ENCODE measurements at places on chromosomes 2 and 18.

GRCh38 chr18:31261792-31262582 lies 56.0 kb upstream of the DSG1 start:
- no peak for DNase-seq

GRCh38 chr2:238305965-238306671 lies 14.2 kb upstream of the TRAF3IP1 start:
- no peak for DNase-seq

DNA sequence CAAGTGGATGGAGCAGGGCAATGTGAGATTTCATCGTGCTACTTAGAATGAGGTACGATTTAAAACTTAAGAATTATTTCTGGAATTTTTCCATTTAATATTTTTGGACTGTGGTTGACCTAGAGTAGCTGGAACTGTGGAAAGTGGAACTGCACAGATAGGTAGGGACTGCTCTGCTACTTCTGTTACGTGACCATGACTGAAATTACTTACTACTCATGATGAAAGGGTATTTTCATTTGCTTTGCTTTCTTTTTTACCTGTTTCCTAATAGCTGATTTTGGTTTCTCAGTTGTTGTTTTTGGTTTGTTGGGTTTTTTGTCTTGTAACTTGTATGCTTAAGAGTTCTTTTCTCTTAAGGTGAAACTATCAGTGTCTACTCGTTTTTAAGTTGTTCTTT lies 11.4 kb downstream of the UBE2E3 start:
- DNase-seq, result no peak

DNA sequence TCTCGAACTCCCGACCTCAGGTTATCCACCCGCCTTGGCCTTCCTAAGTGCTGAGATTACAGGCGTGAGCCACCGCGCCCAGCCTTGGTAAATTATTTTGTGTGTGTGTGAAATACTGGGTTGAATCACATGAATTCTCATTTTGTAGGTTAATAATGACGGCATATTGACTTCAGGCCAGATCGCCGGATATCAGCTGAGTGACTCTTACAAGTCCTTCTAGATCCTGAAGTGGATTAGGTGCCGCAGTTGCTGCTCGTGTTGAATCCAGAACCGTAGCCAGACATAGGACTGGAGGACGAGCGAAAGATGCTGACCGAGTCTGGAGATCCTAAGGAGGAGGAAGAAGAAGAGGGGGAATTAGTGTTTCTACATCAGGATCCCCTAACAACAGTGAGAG lies 12.2 kb upstream of the KIF3C start:
- DNase-seq, result no peak

DNA sequence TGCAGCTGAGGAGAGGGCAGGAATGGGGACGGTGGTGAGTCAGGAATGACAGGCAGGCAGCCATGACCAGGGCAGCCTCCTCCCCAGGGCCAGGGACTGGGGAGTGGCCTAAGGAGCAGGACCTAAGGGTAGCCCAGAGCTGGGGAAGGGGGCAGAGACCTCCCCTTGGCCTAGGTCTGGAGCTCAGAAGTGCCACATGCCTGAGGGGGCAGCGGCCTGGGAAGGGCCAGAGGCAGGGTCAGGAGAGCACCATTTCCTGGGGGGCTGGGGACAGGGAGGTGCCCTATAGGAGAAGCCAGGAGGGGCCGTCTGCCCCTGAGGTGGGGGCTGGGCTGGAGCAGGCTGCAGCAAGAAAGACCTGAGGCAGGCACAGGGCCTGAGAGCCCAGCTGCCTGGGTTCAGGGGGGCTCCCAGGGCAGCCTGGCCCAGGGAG lies 20.9 kb downstream of the CFLAR start:
- no peak for DNase-seq

DNA sequence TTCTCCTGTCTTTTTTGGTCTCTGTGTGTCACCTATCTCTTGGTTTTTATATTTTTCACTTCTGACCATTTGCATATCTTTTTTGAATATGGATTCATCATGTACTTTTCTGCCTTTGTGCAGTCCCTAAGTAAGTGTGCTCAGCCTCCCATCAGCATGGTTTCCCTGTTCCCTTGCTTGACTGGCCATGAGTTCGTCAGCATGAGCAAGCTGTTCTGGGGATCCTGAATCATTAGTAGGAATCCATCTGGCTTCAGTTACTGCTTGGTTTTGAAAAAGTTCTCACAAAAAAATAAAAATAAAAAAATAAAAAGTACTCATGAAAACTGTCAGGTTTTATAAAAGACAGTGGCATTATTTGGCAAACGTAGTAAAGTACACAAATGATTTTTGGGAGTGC lies 144.1 kb downstream of the NCOA1 start:
- DNase-seq, result no peak

- DNase-seq, result no peak
These were observed 54.2 kb downstream of the MDH1 start for GRCh38 chr2:63642946-63643345.

DNA sequence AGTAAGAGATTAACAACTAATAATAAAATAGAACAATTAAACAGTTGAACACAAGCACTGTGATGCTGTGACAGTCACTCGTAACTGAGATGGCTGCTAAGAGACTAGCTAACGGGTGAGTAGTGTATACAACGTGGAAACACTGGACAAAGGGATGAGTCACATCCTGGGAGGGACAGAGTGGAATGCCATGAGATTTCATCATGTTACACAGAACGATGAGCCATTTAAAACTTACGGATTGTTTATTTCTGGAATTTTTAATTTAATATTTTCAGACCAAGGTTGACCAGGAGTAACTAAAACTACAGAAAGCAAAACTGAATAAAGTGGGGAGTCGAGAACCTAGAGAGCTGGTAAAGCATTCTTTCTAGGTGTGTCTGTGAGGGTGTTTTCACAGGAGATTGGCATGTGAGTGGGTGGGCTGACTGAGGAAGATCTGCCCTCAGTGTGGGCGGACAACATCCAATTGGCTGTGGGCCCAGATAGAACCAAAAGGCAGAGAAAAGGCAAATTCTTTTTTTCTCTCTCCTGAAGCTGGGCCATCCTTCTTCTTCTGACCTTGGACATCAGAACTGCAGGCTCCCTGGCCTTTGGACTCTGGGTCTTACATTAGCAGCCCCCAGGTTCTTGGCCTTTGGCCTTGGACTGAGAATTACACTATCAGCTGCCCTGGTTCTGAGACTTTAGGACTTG lies 14.6 kb downstream of the TMSB10 start:
- peak; percentile 62 for DNase-seq

DNA sequence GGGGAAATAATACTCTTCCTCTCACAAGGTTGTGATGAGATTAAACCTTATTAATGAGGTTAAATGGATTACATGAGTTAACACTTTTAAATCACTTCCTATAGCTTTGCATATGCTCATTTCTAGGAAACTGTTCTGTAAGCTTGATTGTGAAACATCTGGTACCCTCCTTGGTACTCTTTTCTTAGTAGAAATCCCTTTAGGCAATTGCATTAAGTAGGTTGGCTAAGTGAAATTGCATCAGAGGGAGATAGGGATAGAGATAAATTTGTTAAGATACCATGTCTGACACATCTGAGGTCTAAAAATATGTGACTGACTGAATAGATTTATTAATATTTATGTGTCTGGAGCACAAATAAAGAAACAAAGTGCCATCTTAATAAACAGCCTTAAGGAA lies 275.9 kb upstream of the MAP2 start:
- no peak for DNase-seq

- no peak for DNase-seq
These were observed 49.0 kb downstream of the E2F6 start for GRCh38 chr2:11416931-11417330.

- peak; percentile 38 for DNase-seq
These were observed 23.8 kb downstream of the FBXO41 start for GRCh38 chr2:73260338-73260984.

GRCh38 chr2:160695402-160696086 lies 201.9 kb upstream of the RBMS1 start:
- no peak for DNase-seq

GRCh38 chr2:43060390-43061016 lies 165.9 kb downstream of the ZFP36L2 start:
- no peak for DNase-seq

DNA sequence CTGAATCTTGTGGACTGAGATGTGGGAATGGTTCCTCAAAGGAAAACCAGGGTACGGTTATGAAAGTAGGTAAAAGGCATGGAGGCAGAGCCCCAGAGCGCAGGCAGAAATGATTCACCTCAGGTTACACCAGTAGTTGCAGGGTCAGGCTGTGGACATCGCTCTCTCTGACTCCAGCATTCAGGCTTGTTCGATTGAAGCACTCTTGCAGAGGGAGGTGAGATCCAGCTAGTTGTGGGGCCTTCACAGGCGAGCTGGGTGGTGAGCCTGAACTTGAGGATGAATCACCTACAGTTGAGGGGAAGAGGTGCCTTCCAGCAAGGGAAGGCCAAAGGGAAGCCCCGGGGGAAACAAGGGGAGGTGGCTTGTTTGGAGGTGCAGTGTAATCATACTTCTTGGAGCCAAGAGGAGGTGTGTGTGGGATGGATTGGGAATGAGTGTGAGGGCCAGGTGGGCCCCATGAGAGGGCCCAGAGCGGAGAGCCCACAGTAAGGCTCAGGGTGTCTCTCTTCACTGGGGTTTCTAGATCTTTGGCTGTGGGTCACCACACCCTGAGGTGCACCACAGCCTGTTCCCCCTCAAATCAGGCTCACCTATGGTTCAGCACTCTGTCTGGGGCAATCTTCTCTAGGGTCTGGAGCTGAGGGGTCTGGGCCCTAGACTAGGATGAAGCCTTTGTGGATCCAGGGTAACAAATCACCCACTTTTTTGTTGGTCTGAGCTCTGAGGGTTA lies 48.5 kb upstream of the MCFD2 start:
- no peak for DNase-seq

- DNase-seq, result no peak
These were observed 3.2 kb downstream of the UBE2E3 start for GRCh38 chr2:180983468-180984242.

GRCh38 chr2:78029392-78029995 lies 507.3 kb upstream of the LRRTM4 start:
- no peak for DNase-seq

DNA sequence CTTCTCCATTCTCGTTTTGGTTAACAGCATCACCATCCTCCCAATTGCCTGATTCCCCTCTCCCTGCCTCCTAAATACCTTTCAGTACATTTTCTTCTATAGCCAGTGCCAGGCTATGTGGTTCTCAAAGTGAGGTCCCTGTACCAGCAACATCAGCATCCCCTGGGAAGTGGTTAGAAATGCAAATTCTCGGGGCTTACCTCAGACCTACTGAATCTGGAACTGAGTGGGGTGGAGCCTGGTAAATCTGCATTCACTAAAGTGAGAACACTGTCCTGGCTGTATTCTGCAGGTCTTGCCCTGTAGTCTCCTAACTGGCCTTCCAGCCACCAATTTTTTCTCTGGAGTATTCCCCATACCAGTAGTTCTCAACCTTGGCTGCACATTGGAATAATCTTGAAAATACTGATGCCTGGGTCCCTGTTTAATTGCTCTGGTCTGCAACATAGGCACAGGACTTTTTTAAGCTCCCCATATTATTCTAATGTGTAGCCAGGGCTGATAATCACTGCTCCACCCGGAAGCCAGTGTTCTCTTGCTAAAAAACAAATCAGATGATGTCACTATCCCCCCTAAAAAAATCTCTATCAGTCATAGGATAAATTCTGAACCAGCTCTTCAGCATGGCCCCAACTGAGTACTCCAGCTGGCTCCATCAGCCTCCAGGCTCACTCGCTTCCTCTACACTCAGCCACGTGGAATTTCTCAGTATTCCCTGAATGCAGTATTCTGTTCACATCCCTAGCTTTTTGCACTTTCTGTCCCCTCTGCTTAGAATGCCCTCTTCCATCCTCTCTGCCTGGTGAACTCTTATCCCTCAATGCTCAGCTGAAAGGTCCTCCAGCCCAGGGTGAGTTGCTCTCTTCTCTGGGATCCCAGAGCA lies 98.4 kb downstream of the CDK15 start:
- no peak for DNase-seq

DNA sequence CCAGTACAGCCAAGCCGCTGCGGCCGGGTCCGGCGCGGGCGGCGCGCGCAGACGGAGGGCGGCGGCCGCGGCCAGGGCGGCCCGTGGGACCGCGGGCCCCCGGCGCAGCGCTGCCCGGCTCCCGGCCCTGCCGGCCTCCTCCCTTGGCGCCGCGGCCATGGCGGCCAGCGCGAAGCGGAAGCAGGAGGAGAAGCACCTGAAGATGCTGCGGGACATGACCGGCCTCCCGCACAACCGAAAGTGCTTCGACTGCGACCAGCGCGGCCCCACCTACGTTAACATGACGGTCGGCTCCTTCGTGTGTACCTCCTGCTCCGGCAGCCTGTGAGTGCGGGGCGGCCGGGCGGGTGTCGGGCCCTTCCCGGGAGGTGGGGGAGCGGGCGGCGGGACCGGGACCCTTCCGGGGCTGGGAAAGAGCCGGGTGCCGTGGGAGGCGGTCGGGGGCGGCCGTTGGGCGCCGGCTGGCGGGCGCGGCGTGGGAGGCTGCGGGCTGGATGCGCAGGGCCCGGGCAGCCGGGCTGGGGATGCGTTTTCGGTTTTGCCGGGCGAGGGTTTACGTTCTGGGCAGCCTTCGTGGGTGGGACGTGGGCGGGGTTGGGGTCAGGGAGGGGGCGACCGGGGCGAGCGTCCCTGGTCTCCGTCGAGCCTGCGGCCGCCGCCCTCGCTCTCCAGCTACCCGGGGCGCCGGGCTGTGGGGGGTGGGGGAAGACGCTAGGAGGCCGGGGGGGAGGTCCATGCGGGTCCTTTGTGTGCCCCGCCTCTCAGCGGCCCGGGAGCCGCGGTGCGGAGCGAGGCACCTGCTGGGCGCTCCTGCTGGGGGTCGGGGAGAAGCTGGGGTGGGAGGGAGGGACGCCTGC lies 537 bp downstream of the AGFG1 start:
- DNase-seq, result peak; percentile 19

GRCh38 chr2:77007686-77008085 lies 514.5 kb downstream of the LRRTM4 start:
- no peak for DNase-seq

GRCh38 chr18:36737316-36737715 lies 91.5 kb downstream of the TPGS2 start:
- DNase-seq, result no peak

GRCh38 chr2:155696571-155696970 lies 636.0 kb downstream of the NR4A2 start:
- no peak for DNase-seq

Measured in heart right ventricle (tissue), 16 donors.